ENCODE measurements at places on chromosomes 3 and 15.

GRCh38 chr3:51773529-51774056 is 5.4 kb downstream of the IQCF6 start:
- DNase-seq, result no peak

GRCh38 chr3:14124223-14124614 is 451 bp downstream of the CHCHD4 start:
- DNase-seq, result no peak

DNA sequence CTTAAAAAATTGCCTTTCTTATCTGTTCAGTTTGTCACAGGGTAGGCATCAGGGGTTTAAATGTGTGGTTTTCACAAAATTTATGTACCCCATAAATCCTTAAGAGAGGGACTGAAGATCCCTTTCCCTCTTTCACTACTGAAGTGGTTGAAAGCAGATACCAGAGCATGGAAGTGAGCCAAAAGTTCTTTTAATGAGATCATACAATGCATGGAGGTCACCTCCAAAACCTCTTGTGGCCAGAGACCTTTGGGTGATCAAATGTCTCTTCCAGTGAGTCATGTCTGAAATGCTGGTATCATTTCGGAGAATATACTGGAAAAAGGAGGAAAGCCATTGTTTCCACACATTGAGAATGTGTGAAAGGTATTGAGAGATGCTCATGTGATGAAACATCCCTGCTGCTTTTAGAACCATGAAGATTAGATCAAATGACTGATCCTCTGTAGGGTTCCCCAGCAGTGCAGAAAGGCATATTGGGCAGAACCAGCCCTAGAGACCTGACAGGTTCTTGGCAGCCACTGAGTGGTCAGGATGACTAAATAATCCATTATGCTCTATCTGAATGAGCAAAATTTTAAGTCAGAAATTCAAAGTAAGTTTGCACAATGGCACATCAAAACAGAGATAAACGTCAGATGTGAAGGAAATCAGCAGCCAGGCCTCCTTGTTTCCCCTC is 165.8 kb upstream of the SLC2A2 start:
- no peak for DNase-seq

DNA sequence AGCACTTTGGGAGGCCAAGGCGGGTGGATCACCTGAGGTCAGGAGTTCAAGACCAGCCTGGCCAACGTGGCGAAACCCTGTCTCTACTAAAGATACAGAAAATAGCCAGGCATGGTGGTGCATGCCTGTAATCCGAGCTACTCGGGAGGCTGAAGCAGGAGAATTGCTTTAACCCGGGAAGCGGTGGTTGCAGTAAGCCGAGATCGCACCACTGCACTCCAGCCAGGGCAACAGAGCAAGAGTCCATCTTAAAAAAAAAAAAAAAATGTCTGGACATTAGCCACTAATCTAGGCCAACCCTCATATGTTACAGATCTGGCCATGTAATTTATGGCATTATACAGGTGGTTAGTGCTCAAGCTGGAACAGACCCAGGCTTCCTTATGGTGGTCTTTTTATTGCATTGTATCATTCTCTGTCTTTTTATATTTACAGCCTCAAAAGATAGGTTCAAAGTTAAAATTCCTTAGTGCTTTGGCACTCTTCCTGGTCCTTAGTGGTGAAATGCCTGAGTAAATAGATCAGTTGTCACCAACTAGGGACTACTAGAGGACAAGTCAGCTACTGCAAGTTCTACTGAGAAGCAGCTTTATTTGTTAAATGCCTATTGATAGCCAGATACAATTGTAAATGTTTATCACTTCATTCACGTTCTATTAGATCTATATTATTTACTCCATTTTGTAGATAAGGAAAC is 16.0 kb downstream of the STARD9 start:
- DNase-seq, result no peak

DNA sequence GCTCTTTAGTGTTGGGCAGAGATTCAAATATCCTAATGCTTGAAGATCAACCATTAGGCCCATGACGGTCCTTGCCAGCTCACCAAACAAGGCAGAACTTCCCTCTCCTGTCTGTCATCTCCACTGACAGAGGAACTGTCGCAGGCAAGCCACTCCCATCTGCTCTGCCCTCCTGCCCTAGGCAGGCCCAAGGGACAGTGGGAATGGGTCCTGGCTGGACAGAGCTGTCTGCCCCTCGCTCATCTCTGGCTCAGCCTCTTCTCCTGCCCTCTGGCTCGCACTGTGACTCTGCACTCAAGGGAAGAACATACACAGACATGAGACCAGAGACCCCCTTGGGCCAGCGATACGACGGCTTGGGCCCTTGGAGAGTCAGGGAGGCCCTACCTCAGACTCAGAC is 7.6 kb upstream of the MUSTN1 start:
- DNase-seq, result no peak

GRCh38 chr3:38837358-38837757 is 21.3 kb upstream of the SCN10A start:
- no peak for DNase-seq

- no peak for DNase-seq
Measured at GRCh38 chr3:44501971-44502370, 24.5 kb upstream of the ZNF445 start.

DNA sequence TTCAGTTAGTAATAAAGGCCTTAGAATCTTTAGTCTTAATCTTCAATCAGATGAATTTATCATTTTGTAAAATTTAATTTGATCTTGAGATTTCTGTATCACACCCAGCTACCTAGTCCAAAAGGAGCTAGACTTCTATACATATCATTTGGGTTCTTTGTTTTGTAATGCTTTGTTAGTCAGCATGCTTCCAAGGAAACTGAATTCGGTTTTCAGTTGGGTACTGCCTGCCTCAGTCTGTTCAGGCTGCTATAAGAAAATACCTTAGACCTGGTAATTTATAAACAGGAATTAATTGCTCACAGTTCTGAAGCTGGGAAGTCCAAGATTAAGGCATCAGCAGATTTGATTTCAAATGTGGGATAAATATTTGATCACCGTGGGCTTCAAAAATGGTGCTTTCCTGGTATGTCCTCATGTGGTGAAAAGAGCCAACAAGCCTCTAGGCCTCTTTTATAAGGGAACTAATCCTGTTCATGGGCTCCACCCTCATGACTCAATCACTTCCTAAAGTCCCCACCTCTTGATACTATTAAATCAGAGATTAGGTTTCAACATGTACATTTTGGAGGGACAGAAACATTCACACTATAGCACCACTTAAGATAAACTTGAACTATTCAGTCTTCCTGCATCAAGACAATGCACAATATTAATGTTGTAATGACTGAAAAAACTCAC is 800.7 kb downstream of the NAALADL2 start:
- no peak for DNase-seq
